Activated CD8-positive, alpha-beta memory T cell treated with anti-CD3 and anti-CD28 coated beads for 24 hours (primary cell): ENCODE measurements at places on chromosomes 3 and 15.

GRCh38 chr3:46168583-46169345, 39.3 kb downstream of the CCR1 start:
- DNase-seq = no peak

DNA sequence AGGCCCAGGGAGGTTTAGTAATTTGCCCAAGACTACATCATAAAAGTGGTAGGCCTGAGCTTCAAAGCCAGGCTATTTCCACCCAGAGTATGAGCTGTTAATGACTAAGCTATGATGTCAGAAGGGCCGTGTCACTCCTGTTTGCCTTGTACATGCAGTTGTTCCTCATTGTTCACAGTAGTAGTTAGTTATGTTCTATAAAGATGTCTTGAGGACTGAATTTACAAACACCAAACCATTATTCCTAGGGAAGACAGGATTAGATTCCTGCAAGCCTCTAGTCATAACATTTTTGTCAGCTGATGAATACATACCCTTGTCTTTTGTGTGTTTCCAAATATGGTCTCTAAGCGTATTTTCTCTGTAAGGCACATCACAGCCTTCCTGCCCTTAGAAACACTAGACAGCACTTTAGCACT, 20.9 kb upstream of the LARS2 start:
- DNase-seq = no peak

GRCh38 chr3:9198261-9198660, 51.2 kb downstream of the SRGAP3 start:
- no peak for DNase-seq

DNA sequence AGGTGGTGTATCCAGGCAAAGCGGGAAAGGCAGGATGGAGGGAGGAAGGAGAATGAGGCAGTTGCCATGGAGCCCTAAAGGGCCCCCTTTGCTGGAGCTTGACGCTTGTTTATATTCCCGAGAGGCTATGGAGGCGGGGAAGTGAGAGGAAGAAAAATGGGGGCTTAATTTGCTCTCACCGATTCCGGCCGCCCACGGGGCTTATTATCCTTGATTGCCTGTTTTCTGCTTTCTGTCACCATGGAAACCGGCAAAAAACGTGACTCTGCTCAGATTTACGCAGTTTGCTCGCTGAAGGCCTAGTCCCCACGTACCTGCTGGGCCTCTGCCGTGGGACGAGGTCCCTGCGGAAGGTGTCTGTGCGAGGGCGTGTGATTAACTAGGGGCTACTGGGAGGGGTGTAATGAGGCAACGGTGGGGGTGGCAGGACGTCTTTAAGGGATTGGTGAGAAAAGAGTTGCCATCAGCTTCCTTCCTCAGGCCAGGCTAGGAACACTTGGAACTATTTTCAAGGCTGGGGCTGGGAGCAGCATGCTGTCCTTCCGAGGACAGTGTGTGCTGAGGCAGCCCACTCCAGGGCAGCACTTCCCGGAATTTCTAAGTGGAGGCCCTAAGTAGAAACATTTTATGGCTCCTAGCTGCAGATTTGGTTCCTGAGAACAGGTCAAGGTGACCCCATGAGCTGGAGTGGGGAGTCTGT, 110.8 kb upstream of the NDN start:
- DNase-seq = no peak

- no peak for DNase-seq
These were observed 831.7 kb downstream of the CADM2 start for GRCh38 chr3:85790445-85791030.

GRCh38 chr3:43742920-43743319, 52.2 kb downstream of the ABHD5 start:
- no peak for DNase-seq

DNA sequence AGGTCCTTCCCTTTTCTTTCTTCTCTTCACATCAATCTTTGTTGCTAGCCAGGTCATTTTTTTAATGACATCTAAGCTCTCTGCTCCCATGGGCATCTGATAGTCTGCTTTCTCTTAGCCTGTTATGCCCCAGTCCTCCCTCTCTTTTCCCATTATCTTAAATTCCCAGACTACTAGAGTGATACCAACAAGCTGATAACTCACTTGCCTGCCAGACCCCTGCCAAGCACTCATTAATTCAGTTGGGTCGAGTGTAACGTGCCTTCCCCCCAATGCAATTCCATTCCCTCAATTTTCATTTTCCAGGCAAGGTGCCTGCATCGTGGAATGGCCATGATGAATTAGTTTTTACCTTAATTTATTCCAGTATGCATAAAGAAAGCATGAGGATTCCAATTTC, 450.8 kb upstream of the ADAMTS9 start:
- DNase-seq = no peak

GRCh38 chr15:77870195-77871065, 207.1 kb downstream of the TBC1D2B start:
- DNase-seq = peak; percentile 72

DNA sequence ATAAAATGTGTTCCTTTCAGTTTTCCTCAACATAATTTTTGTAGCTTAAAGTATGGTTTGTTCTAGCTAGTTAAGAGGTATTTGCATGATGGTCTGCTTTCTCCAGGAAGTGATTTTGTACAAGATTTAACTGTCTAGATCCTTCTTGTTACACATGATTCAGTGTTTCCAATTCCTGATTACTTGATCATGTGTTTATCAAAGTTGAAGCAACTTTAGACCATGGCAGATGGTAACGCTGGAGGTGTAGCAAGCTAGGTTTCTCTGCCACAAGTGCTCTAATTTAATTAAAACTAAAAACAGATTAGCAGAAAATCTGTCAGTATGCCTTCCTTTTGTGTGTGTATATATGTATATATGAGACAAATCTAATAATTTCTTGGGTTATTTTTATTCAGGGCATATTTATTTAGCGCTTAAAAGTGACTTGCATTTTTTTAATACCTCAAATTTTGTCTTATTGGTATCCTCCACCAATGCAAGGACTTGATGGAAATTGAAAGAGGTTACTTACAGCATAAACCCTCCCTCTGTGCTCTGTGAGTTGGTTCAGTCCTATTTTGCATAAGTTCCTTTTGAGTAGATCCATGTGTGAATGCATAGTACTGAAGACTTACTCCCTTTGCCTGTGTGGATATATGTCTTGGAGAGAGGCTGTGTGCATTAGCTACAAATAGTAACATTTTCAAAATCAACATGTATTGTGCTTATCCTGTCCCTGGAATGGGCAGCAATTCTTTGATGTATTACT, 157.3 kb upstream of the CGNL1 start:
- DNase-seq = no peak

GRCh38 chr3:113423699-113424098, 17.6 kb downstream of the CFAP44 start:
- DNase-seq = no peak

GRCh38 chr15:51726302-51727073, 11.0 kb downstream of the LYSMD2 start:
- peak; percentile 73 for DNase-seq
